Right hindlimb (tissue), 1 donor: ENCODE measurements at places on chromosomes 2 and 18.

- DNase-seq = peak; percentile 33
Measured at GRCh38 chr2:240820607-240821428, 799 bp upstream of the KIF1A start.

GRCh38 chr2:159124931-159125467 is 156.6 kb downstream of the TANC1 start:
- DNase-seq = no peak

DNA sequence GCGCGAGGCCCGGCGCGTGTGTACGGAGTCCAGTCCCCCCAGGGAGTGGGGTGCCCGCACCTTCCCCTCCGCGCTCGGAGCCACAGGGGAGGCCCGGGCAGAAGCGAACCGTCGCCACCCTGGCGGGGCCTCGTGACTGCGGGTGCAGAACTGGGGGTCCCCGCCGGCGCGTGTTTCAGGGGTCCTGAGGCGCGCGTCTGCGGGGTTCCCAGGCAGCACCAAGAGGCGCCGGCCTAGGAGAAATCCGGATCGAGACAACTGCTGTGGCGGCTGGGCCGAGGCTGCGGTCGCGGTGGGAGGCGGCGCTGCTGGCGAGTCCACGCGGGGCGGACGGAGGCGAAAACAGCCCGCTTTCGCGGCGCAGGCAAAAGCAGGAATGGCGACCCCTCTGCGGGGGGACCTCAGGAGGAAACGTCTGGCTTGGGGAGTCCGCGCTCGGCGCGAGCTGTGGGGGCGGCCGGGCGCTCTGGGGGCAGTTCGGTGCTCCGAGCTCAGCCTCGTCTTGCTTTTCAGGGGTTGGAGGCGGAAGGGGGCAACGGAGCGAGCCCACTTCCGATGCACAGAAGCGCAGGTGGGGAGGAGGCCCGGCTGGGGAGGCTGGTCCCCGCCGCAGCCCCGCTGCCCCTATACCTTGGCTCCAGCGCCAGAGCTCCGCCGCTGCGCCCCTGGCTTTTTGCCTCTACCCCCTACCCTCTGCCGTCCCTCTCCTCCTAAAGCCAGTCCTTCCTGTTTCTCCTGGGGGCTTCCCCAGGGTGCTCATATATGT is 81.5 kb upstream of the LDLRAD4 start:
- peak; percentile 66 for DNase-seq

DNA sequence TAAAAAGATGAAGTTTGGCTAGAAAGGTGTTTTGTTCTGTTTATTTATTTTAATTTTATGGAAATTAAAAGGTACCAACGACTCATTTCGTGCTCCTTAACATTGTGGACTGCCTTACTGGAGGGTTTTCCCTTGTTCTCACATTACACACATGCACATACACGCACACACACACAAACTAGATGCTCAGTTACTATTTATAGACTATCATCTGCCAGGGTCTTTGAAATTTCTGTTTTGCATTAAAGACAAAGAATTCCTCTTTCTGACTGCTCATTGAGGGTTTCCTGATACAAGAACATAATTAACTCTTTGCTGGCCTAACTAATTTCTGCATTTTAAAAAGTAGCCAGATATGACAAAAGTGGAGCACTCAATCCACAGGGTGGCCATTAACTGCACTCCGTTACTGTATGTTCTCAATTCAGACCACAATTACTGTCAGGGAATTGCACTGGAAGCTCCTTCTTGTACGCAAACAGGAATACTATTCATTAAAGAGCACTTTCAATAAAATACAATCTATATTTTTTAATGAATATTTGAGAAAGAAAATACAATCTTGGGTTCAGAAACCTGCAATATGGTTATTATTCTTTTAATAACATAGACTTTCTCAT is 366.9 kb upstream of the GALNT5 start:
- DNase-seq = no peak

DNA sequence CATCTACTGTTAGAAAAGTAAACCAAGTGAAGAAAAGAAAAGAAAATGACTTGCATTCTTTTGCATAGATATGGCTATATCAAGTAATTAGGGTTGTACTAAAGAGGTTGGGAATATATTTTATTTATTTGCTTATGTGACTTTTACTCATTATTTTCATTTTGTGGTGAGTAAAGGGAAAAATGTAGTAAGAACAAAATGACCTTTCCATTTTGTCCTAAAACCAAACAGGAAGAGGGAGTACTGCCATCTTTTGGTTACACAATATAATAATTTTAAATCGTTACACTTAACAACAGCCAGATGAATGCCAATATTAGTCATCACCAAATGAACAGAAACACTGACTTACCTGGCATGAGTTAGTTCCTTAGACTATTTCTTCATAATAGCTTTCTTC is 47.3 kb upstream of the NDUFV2 start:
- no peak for DNase-seq

- DNase-seq = no peak
Measured at GRCh38 chr2:150787353-150788093, 300.1 kb upstream of the RND3 start.

GRCh38 chr2:158305501-158305900 is 151.1 kb downstream of the CCDC148 start:
- DNase-seq = no peak

GRCh38 chr18:74914648-74915047 is 294.3 kb downstream of the PTGR3 start:
- no peak for DNase-seq

- no peak for DNase-seq
Measured at GRCh38 chr2:230798769-230799399, 65.9 kb upstream of the ITM2C start.

GRCh38 chr2:173766537-173767289 is 198.5 kb downstream of the SP3 start:
- DNase-seq = no peak

DNA sequence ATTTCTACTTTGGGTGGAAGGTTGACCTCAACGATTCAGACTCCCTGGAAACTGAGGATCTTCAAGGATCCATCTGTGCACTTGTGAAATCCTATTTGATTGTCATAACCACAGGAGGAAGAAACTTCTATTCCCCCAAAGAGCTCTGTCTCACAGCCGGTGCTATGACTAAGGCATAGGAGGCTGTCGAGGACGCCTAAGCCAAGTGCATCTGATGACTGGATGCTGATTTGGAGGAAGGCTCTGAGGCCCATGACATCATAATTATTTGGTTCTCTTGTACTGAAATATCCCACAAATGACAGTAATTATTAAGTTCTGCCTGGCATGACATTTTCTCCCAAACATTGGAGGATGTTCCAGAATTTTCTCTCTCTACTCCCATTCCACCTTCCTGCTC is 13.8 kb upstream of the KCNF1 start:
- no peak for DNase-seq

DNA sequence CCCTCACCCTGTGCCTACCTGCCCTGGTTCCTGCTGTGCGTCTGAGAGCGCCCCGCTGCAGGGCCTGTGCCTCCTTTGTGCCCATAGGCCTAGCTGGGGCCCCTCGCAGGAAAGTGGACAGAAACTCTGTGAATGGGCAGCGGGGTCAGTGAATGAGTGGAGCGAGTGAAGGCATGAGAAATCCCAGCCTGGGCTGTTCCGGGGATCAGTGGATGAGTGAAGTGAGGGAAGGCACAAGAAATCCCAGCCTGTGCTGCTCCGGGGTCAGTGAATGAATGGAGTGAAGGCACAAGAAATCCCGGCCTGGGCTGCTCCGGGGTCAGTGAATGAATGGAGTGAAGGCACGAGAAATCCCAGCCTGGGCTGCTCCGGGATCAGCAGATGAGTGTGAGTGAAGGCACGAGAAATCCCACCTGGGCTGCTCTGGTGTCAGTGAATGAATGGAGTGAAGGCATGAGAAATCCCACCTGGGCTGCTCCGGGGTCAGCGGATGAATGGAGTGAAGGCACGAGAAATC is 2.0 kb downstream of the COLEC11 start:
- no peak for DNase-seq

DNA sequence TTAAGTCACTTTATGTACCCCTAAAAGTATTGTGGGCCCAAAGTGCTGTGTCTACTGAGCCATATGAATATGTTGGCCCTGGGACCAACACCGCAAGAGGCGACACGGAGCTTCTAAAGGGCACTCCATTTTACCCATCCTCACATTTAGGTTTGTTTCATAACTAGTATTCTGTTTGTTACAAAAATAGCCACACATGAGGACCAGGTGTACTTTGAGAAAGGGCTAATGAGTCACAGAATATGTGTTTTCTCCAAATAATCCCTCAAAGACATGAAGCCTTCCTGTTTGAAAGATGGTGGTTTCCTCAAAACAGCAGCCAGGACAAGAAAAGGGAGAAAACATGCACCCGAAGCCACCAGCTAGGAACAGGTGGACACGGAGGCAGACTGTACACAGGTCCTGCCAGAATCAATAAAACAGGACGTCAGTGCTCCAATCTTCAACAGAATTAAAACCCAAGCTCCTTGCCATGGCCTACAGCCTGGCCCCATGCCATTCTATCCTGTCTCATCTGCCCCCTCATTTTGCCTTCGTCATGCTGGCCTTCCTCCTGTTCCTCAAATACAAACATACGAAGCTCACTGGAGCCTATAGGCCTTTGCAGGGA is 21.8 kb upstream of the GRB14 start:
- no peak for DNase-seq

DNA sequence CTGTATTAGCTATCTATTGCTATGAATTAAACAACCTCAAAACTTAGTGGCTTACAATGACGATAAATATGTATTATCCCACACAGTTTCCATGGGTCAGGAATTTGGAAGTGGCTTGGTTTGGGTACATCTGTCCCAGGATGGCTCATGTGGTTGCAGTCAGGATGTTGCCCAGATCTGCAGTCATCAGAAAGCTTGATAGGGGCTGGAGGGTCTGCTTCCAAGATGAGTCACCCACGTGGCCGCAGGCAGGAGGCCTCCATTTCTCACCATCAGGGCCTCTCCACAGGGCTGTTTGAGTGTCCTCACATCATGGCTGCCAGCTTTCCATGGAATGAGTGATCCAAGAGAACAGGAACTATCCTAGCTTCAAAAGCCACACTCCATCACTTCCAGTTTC is 46.4 kb downstream of the CHRNA1 start:
- DNase-seq = no peak

- DNase-seq = no peak
Measured at GRCh38 chr2:237633061-237633561, 5.7 kb downstream of the LRRFIP1 start.

GRCh38 chr2:240473211-240473610 is 37.7 kb downstream of the GPC1 start:
- DNase-seq = no peak

DNA sequence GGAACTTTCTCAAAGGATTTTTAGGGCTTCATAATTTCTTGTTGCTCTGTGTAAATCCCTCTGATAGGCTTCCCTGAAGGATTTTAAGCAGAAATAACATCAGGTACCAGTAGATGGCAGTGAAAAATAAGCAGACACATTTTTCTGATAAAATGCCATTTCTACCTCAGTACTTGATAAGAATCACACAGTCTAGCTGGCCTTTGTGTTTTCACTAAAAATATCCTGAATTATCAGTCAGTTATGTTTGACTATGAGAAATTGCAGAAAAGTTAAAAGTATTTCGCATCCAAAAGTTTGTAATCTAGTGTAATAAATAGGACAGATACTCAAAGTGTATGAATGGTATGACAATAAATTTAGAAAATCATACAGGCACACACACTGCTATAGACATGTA is 68.7 kb downstream of the DNAJC10 start:
- no peak for DNase-seq
